GM23338 (cell line): ENCODE measurements at places on chromosomes 2 and 18.

DNA sequence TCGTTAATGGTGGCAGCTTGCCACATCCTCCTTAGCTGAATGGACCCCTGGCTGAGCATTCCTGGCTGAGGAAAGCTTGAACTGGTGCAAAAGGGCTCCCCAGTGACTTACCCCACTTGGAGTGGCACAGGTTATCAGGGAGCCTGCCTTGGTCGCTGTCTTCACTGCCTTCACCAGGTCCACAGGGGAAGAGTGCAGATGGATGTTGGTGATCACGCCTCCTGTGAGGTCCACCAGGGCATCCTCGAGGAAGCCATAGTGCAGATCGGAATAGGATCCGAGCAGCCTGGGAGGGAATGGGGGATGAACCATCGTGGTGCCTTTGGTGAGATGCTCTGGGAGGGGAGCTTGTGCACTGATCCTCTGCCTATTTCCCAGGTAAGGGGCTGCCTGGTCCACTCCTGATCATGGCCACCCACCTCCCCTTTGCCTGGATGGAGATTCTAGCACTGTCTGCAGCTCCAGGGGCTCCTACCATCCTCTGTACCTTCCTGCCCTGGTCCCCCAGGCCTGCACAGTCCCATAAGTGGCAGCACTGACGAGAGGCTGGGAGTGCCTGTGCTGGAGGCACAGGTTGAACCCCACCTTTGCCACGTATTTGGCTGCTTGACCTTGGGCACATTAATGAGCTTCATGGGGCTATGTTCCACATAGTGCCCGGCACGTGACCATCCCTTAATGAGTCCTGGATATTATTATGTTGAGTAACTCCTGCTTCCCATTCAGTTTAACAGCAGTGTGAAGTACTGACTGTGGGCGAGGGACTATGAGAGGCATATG is 43.0 kb downstream of the CAPN13 start:
- DNase-seq: no peak

- no peak for DNase-seq
Measured at GRCh38 chr18:30175061-30175574, 867.4 kb downstream of the DSC3 start.

DNA sequence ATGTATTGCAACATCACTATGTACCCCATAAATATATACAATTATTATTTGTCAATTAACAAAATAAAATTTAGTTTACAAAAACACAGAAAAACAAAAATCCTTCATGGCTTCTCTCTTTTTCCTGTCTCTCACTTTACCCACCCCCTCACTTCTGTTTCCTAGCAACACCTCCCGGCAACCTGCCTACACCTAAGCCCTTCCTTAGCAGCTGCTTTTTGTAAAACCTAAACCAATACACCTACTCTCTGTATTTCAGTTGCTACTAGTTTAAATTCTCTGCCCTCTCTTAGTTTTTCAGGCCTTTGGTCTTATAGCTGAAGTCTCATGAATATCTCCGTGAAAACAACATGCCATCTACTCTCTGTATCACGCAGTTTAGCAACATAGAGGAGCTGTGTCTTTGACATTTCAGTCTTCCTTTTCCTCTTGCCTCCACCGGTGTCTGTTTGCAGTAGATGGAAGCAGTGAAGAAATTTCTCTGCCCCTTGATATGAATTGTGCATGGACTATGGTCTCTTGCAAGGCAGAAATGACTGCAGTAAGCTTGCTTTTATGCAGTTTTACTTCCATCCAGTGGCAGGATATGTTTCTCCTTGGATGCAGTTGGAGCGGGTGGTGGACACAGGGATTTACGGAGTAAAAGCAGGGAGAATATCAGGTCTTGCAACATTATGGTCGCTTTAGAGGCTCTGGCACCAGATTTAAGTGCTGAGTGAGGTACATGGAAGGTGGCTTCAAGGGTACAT is 42.0 kb upstream of the ZDBF2 start:
- peak; percentile 52 for DNase-seq

GRCh38 chr2:45258311-45258710 is 249.1 kb upstream of the SIX2 start:
- no peak for DNase-seq

DNA sequence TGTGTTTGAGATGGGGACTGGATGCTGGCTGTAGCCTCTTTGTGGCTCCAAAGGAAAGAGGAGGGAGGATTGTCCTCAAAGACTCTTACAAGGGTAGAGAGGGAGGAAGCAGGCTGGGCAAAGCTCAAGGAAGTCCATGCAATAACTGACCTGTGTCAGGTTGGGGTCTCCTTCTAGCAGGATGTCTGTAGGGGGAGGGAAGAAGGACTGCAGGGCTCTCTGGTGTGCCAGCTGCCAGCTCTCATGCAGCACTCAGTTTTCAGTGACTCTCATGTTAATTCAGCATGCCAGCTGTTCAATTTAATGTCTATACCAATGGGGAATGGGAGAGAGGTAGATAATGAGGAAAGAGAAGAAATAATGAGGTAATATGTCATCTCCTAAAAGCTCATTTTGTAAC is 85.3 kb upstream of the RANBP2 start:
- DNase-seq: no peak

GRCh38 chr2:201006704-201007103 is 43.2 kb upstream of the ORC2 start:
- DNase-seq: no peak

DNA sequence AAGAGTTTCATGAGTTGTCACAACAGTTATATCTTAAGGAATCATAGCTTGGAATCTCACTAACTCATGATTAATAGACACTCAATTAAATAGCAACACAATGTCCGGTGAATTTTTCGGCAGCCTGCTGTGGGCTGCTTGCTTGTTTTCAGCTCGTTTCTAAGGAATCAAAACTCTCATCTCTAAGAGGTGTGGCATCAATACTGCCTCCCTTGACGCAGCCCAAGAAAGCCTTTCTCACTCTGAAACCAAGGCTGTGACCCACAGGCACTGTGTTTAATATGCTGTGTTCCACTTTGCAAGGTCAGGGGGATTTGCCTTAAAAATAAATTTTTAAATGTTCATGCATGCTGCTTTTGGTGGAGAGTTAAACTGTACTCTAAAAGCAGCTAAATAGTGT is 5.4 kb downstream of the DCC start:
- DNase-seq: no peak

- DNase-seq: peak; percentile 8
Measured at GRCh38 chr18:36255072-36255698, 42.3 kb upstream of the FHOD3 start.

DNA sequence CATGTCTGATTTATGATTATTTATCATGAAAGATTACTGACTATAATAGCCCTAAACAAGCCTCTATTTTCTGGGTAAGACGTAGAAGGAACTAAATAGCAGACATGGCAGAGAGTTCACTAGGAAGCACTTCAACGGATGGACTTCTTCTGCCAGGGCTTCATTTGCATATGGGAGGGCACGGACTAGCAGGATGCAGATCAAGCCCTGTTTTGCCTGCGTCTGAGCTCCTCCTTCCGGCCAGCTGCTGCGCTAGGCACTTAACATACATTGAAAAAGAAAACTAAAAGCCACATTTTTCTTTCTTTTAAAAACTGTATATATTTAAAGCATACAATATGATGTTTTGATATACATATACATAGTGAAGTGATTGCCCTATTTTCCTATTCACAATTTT is 340.0 kb upstream of the MEX3C start:
- DNase-seq: peak; percentile 74

DNA sequence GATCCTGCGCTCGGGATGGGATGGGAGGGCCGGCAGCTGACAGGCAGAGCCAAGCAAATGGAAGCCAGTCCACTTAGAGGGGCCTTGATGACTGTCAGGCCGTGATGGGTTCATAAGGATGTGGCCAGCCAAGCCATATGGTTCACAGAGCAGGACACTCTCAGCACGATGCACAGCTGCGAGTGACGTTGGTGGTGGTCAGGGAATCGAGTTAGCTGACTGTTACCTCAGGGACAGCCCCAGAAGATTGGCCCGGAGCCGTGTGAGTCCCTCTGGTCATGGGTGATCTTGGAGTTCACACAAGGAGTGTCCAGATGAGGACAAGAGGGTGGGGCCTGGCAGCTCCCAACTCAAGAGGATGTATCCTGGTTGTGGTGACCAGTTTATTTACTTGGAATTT is 70.2 kb downstream of the TPGS2 start:
- DNase-seq: no peak

GRCh38 chr2:192208848-192209247 is 14.1 kb upstream of the TMEFF2 start:
- no peak for DNase-seq

GRCh38 chr2:234850818-234851217 is 101.0 kb upstream of the SH3BP4 start:
- no peak for DNase-seq

GRCh38 chr2:38486213-38487026 is 109.3 kb upstream of the ATL2 start:
- DNase-seq: no peak

DNA sequence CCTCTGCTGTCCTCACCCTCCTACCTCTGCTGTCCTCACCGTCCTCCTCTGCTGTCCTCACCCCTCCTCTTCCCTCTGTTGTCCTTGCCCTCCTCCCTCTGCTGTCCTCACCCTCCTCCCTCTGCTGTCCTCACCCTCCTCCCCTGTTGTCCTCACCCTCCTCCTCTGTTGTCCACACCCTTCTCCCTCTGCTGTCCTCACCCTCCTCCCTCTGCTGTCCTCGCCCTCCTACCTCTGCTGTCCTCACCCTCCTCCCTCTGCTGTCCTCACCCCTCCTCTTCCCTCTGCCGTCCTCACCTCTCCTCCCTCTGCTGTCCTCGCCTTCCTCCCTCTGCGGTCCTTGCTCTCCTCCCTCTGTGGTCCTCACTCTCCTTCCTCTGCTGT is 11.8 kb downstream of the GAD1 start:
- no peak for DNase-seq

DNA sequence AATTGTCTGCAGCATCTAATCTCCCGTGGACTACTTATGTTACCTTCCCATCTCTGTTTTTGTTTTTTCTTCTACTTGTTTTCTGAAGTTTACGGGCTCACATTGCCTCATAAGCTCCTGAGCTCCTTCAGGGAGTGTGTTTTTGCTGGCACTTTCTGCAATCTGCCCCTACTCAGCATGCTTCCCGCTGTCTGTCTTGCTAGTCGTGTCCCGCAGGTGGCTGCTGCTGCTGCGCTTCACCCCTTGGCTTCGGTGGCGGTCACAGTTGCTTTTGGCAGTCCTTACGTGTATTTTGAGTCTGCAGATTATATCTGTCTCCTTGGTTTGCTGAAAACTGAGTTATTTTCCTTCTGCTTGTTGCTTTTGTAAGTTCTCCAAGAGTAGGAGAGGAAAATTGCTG is 37.3 kb downstream of the FER1L5 start:
- peak; percentile 34 for DNase-seq

GRCh38 chr2:41989501-41990180 is 58.2 kb upstream of the PKDCC start:
- DNase-seq: no peak

DNA sequence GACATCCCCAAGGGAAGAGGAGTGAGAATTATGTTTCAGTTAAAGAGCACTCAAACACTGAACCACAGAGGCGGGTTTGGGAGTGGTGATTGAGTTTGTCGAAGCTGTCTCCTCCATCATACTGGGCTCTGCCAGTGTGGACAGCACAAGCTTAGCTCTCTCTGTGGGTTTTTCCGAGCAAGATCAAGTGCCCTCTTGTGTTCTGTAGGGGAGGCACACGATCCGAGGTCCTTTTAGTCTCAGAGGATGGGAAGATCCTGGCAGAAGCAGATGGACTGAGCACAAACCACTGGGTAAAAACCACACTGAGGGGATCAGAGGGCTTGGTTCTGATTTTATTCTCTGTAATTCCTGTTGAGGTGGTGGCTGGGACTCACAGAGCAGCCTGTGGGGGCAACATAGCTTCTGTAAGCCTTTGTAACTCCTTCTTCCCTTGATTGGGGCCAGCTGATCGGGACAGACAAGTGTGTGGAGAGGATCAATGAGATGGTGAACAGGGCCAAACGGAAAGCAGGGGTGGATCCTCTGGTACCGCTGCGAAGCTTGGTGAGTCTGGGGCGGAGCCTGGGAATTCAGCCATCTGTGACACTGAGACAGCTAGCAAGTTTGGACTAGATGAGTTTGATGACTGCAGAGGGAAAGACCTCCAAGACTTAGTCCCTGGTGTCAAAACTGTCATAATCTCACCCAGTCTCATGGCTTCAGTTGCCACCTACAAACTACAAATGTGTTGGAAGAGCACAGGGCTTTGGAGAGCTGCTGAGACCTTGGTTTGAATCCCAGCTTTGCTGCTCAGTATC is 2.0 kb downstream of the NAGK start:
- peak; percentile 73 for DNase-seq

DNA sequence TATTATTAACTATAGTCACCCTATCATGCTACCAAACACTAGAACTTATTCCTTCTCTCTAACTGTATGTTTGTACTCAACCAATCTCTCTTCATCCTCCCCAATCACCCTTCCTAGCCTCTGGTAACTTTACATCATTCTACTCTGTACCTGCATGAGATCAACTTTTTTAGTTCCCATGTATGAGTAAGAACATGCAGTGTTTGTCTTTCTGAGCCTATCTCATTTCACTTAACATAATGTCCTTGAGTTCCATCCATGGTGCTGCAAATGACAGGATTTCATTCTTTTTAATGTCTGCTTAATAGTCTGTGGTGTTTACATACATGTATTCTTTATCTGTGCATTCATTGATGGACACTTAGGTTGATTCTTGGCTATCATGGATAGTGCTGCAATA is 108.9 kb upstream of the RFX8 start:
- DNase-seq: no peak

DNA sequence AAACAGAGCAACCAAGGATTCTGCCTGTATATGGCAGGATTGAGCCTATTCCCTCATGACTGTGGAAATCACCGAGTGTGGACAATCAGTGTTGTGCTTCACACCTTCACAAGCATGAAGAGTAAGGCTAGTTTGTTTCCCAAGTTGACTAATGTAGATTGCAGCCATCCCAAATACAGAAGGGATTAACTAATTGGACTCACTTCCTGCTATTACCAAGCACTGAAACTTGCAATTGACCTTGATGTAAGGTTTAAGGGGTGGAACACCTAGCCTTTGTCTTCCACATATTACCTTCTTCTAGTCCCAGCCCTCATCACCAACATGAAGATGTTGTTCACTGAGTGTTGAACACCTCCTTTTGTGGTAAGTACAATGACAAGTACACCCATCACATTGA is 120.9 kb upstream of the RND3 start:
- DNase-seq: no peak

- DNase-seq: no peak
Measured at GRCh38 chr2:205613970-205614559, 68.2 kb upstream of the NRP2 start.

DNA sequence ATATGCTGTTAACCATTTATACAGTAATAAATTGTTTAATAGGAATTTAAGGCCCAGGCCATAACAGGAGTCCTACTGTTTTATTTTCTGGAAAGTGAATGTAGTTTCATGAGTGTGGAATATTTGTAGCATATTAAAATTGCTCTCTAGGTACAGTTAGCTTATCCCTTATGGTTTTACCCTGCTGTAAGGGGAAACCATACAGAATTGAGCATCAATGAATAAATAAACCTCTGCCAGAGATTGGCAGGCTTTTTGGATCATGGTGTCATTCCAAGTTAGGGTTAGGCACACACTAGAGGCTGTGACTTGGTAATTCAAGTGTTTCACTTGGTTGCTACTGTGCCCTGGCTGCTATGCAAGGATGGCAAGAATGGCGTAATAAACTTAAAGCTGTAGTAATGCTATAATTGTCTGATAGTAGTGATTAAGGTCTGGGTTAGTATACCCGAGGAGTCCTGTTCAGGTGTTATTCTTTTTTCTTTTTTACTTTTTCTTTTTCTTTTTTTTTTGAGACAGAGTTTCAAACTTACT is 30.4 kb downstream of the BMPR2 start:
- no peak for DNase-seq
